Activated effector memory CD4-positive, alpha-beta T cell treated with Interleukin-2 at 50 U/mL for 16 hours (primary cell): ENCODE measurements at places on chromosomes 6 and 20.
A peak's percentile ranks its signal among the peaks of the same experiment; 100 is the strongest.

- no peak for DNase-seq
Observed at GRCh38 chr20:18588574-18588933, 700 bp downstream of the DTD1 start.

GRCh38 chr20:3082306-3082951 lies 2.1 kb downstream of the AVP start:
- no peak for DNase-seq

- no peak for DNase-seq
Observed at GRCh38 chr6:29925321-29925720, 17.0 kb upstream of the HLA-A start.

DNA sequence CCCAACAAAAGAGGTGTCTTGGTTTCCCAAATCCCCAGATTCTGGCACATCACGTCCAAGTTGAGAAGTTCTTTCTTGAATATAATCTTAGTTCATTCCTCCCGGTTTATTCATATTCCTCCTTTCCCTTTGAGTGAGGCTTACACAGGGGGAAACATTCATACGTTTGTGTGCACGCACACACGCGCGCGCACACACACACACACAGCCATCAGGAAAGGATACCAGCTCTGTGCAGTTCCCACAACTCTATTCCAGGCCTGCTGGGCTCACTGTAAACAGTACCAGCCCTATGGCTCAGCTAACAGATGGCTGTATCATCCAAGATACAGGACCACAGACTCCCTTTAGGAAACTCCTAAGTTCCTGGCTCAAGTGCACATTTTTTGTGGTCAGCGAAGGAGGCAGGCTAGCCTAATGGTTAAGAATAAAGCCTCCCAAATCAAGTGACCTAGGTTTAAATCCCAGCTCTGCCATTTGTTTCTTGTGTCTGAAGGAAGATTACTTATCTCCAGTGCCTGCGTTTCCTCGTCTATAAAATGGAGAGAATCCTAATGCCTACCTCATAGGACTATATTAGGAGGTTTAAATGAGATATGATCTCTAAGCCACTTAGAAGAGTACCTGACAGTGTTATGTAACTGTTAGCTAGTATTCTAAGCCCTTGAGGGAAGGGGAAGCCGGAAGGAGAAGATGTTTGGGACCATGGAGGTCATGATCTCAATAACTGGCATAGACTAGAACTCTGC lies 3.7 kb upstream of the TAF8 start:
- DNase-seq, result no peak

GRCh38 chr6:7129360-7129759 lies 21.6 kb downstream of the RREB1 start:
- no peak for DNase-seq

DNA sequence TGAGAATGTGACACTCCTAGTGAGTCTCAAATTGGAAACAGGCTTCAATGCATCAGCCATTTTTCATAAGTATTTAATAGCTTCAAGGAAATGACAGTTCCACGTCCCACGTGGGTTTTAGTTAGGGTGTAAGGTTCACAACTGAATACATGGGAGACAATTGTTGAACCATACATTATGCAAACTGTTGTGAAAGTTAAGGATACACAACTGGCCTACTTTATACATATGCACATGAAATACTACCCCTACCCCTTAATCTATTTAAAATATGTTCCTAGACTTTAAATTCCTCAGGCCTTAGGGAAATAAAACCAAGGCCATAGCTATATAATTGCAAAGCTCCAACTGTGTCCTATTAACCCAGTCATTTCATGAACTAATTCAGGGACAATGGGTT lies 436.1 kb downstream of the BTBD3 start:
- DNase-seq, result no peak

DNA sequence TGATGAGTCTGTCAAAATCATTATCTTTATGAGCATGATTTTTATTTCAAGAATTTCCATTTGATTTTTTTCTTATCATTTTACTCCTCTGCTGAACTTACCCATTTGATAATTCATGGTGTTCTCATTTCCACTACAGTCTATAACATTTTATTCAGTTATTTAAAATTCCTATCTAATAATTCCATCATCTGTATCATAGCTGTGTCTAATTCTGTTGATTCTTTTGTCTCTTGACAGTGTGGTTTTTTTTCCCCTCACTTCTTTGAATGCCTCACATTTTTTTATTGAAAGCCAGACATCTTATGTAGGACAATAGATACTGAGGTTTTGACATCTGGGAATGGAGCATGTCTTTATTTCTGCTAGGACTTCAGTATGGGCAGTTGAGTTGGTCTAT lies 16.5 kb upstream of the APCDD1L start:
- no peak for DNase-seq

GRCh38 chr20:6612606-6612923 lies 154.9 kb upstream of the BMP2 start:
- DNase-seq, result no peak

DNA sequence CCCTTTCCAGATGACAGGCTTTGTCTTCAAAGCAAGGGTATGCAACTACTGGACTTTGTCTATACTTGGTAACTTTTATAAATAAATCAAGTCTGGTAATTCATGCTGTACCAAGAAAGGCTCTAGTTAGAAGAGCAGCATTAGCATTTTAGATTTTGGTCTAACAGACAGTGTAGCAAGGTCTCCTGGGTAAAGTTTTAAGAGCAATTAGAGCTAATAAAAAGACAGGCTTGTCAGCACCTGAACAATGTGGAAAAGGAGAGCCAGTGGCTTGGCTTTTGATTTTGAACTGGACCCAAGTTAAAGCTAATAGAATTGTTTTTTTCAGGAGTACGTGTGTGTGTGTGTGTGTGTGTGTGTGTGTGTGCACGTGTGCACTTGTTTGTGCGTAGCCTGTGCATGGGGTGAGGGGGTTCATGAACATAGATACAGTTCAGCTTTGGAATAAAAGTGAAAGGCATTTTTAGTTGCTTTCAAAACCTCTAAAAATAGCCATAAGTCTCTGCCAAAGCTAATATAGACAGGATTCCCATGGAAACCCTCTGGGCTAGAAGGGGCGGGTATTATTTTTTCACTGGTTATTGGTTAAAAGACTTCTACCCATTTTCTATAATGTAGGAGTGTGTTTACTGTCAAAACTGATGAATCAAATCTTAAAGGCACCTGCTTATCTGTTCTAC lies 138.4 kb downstream of the KCNQ5 start:
- no peak for DNase-seq

DNA sequence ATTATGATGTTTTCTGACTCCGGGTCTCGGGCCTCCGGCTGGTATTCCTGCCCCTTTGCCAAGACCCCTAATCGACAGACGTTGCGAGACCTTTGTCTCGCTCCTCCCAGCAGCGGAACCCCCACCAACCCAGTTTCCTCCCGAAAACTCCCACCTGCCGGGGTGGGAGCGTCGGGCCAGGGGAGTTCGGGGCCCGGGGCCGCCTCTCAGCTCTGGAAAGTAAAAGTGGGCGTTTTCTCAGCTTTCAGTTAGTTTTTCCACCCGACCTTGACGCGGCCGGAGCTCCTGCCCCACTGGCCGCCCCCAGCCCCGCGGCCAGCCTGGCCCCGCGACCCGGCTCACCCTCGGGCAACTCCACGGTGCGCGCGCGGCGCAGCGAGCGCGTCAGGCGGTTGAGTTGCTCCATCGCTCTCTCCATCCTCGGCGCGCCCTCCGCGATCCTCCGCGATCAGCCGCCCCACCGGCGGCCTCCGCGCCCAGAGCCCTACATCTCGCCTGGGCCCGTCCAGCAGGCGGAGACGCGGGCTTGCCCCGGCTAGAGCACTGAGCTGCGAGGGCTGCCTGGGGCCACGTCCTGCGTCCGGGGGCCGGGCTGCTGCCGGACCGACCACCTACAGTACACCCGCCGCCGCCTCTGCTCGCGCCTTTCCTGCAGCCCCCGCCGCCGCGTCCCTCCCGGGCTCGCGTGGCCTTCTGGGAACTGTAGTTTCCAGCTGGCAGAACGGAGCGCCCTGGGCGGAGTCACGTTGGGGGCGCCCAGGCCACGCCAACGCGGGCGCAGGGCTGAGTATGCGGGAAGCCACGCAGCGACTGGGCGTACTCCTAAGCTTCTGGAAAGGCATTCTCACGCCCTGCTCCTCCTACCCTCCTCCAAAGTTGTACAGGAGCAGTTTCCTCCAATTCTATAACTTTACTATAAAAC lies at the start of gene HACE1:
Gene HACE1, minus strand, starts transcription at position 695 of the 922 bp plus-strand sequence. Its CDS starts 277 bp downstream, at position 418.
- peak; percentile 82 for DNase-seq

DNA sequence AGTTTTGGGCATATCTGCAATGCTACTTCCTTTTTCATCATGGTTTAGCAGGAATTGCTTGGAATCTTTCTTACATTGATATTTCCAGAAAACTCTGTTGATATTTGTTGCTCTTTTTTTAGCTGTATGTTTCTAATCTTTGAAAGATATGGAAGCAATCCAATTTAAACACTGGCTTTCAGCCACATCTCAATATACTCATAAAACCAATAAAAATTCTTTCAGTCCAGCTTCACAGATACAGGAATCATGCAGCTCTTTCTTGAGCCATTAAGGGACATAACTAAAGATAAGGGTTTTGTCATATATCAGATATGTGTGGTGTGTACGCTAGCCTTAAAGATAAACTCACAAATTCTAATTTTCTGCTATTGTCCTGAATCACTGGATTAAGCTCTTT lies 47.4 kb downstream of the PKIB start:
- DNase-seq, result no peak

DNA sequence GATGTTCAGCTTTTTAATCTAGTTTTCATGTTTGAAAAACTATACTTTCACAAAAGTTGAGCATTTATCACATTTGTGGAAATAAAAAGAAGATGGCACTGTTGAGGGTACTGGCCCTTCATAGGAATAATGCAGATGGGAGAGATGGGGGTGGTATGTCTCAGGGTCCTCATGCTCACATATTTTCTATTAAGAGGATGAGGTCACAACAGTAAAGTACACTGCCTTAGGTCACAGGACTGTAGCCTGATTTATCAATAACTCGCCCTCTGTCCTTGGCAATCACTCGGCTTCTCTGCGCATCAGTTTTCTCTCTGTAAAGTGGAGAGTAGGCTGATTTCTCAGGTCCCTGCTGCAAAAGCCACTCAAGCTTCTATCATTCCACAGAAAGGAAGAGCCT lies 55.9 kb downstream of the PPP1R3G start:
- DNase-seq, result no peak

- no peak for DNase-seq
Observed at GRCh38 chr6:138499303-138500018, at the start of gene NHSL1. NHSL1 (minus strand) TSS chr6:138499494; CDS start chr6:138499290, 204 bp downstream.

DNA sequence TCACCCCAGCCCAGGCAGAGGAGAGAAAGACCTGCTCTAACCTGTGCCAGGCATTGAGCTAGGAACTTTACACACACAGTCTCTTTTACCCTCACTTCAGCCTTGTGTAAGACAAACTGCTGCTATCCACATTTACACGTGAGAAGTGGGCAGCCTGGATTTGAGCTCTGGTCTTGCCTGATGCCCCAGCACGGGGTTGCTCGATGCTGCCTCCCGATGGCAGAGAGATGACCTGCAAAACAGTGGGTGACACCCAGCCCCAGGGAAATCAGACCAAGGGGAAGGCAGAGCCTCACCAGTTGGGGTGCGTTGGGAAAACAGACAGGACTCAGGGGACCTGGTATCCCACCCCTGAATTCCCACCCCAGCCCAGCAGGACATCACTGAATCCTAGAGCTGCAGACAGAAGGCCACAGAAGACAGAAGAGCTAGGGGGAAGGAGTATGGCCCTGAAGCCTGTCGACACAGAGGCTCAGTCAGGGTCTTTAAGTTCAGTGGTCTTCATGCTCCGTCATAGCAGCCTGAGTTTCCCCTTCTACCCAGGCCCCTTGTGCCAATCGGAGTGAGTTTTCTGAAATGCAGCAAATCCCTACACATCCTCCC lies 990 bp downstream of the BPI start:
- no peak for DNase-seq

GRCh38 chr6:161319231-161319630 lies 45.4 kb upstream of the AGPAT4 start:
- DNase-seq, result no peak

GRCh38 chr6:31776485-31776988 lies 591 bp downstream of the VWA7 start:
- DNase-seq, result no peak

GRCh38 chr6:135115411-135115810 lies 60.8 kb upstream of the HBS1L start:
- no peak for DNase-seq

- no peak for DNase-seq
Observed at GRCh38 chr6:145119081-145119480, 616.2 kb downstream of the EPM2A start.

DNA sequence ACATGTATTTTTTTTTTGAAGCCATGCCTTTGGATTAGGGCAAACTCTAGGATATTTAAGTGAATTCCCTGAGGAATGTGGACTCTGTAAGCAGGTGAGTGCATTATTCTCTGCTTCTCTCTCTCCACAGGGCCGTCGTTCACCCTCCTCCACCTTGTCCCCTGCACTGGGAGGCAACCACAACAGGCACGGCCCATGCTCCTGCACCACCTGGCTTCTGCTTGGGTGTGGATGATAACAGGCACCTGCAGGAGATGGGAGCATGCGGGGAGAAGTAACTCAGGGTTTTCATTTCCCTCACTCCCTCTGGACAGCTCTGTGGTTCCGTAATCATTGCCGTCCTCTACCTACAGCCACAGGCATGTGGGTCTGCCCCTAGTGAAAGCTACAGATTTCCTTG lies 43.4 kb downstream of the HLA-C start:
- no peak for DNase-seq

GRCh38 chr6:3209114-3210023 lies 18.1 kb downstream of the TUBB2B start:
- peak; percentile 13 for DNase-seq

- DNase-seq, result no peak
Observed at GRCh38 chr20:35731862-35732643, 10.0 kb downstream of the RBM39 start.
